Bone marrow (tissue), 2 donors: ENCODE measurements at places on chromosomes 7 and 10.

DNA sequence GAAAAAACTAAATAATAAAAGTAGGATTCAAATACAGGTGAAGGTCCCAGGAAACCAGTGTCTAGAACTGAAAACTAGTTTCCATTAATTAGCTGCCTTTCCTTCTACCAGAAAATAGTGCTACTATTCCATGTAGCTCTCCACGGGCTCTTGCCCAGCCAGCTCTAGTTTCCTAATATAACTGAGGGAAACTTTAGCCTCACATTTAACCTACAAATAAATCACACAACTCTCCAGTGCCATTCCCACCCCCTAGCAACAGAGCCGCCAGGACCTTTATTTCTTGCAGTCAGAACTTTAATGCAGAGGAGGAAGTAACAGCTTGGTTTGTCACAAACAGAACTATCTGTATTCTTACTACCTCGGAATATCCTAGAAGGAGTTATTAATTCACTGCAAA lies 10.3 kb downstream of the TOMM7 start:
- no peak for DNase-seq

- no peak for DNase-seq
Observed at GRCh38 chr10:12503311-12503710, 154.0 kb downstream of the CAMK1D start.

DNA sequence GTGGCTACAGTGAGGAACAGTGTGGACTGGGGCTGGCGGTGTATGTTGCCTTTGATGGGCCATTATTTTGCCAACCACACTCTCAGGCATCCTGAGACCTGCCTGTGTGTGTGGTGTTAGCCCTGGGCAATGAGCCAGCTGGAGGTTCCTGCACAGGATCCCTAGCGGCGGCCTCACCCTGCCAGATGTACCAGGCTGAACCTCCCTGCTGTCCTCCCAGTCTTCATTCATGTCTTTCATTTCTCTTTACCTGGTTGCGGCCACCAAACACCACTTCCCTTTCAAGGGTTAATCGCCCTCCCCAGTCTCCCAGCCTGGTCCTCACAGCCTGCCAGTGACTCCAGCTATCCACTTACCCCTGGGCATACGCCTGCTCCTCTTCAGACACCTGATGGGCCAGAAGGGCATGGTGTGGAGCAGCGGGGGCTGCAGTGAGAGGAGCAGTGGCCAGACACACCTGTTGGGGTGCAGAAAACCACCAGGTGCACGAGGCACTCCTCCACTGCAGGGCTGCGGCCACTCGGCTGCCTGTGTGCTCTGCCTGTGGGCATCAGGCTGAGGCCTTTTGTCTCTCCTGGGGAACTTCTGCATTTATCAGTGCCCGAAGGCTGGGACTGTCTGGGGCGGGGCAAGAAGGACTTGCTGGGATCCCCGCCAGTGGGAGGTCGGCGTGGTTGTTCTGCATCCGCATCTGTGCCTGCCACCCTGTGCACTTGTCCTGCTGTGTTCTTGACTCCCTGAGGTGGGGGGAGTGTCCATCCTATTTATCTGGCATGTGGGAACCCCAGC lies 111.6 kb downstream of the ARHGAP22 start:
- DNase-seq = no peak

DNA sequence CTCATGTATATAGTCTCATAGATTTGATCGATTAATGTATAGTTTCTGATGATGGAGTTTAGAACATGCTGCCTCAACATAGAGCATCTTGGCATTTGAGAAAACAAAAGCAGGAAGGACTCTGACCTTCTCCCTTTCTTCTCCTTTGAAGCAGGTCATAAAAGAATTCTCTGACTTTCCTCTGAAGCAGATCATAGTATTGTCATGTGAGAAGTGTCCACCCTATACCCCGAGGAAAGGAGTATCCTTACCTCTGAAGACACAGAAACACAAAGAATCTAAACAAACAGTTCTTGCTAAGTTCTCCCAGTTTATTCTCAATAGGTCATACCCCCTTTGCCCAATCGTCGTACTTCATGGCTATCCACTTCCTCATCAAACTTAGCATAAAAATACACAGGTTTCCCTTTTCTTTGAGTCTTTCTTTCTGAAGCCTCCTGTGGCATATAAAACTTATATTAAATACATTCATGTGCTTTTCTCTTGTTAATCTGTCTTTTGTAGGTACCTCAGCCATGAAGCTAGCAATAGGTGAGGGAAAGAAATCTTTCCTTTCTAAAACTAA lies 194.9 kb downstream of the REEP3 start:
- DNase-seq = no peak

DNA sequence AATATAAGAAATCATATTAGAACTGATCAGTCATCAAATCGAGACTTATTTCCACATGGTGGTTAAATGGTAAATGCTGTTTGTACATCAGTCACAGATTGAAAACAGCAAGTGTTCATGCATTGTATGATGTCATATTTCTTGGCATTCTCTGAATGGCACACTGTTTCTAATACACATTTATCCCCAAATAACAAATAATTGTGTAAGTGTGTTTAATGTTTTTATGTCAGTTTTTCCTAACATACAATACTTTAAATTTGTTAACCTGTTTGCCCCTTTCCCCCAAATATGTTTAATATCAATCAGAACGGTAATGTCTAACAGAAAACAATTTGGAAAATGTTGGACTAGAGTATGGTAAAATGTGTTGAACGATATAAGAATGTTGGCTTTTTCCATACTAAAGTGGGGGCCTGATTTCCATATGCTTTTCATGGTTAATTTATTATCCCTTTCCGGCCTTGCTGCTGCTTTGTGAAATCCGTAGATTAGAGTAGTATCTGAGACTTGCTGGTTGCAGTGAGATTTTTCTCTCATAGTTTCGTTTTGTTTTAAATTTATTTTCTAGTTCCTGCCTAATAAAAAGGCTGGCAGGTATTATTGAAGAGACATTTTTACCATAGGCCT lies 23.7 kb downstream of the RAB18 start:
- DNase-seq = no peak

DNA sequence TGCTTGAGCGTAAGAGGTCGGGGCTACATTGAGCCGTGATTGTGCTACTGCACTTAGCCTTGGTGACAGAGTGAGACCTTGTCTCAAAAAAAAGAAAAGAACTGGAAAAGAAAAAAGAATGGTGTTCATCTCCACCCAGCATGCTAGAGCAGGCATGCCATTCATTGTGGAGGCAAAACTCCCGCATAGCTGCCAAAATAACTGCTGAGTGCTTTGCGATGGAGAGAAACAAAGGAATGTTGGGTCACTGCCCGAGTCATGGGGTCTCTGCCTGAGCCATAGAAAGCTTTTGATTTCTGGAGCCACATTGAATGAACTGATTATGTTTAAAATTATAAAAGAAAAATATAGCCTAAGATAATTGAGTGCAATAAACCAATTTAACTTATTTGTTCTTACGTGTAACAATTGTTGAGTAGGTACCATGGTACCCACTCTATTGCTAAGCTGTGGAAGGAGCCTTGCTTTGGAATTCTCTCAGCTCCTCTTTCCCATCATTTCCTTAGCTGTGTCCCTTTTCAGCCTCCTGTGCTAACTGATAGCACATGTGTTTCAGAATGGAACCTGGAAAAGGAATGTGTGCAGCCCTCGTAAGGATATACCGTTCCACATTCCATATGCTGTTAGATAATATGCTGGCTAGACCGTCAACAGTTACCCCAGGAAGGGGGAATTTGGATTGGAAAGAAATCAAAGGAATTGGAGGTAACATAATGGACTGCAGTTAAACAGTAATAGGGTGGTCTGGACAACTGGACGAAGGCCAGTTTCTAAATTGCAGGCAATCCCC lies 99.0 kb downstream of the KIAA1217 start:
- DNase-seq = no peak

GRCh38 chr10:132663666-132664365 lies 122.1 kb downstream of the NKX6-2 start:
- DNase-seq = no peak

GRCh38 chr10:43111101-43111500 lies 27.1 kb upstream of the CSGALNACT2 start:
- DNase-seq = no peak

DNA sequence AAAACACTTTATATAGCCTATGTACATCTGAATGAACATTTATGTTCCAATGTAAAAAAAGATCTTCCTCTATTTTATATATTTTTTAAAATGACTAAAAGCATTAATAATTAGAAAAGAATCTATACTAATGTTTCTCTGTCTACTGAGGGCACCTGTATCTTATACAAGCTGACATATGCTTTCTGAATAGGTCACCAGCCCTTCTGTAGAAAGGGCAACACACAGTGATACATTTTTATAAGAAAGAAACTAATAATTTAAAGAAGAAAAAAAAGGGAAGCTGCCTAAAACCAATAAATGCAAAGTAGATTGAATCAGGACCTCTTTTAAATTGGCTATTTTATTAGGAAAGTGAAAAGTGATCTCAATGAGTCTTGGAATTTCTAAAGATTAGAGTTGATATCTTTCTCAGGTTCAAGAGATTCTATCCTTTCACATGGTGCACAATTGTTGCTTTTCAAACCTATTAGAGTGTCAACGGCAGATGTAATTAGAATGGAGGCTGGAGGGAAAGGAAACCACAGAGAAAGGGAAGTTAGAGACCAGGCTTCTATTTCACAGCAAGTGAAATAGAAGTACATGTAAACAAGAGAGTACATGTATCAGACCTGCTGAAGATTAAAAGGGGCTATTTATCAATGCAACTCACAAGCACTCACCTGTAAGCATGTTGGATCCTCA lies 6.3 kb downstream of the MTPN start:
- no peak for DNase-seq

DNA sequence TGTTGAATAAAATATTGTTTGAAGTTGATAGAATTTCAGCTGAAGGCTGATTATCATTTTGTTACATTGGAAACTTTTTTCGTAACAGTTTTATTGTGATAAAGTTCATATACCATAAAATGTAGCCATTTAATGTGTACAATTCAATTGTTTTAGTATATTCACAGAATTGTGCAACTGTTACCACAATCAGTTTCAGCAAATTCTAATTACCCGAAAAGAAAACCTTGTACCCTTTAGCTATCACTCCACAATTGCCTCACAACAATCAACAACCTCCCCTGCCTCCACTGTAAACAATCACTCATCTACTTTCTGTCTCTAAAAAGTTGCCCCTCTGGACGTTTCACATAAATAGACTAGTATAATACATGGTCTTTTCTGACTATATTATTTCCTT lies 179.7 kb upstream of the BET1 start:
- no peak for DNase-seq

DNA sequence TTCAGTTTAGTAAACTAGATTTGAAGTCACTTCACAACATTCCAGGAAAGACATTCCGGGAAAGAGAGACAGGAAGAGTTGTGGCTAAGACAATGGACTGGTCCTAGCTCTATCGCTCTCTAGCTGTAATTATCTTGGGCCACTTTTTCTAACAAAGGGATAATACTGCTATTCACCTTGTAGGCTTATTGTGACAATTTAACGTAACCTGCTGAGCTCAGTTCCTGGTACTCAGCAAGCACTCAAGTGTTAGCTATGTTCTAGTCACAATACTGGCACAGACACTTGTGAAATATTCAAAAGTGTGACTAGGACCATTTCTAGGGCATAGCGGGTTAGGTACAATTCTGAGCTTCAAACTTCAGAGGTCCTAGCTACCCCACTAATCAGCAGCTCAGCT lies 12.0 kb upstream of the NRCAM start:
- DNase-seq = no peak

- DNase-seq = no peak
Observed at GRCh38 chr10:49649936-49650723, 29.3 kb upstream of the C10orf53 start.

DNA sequence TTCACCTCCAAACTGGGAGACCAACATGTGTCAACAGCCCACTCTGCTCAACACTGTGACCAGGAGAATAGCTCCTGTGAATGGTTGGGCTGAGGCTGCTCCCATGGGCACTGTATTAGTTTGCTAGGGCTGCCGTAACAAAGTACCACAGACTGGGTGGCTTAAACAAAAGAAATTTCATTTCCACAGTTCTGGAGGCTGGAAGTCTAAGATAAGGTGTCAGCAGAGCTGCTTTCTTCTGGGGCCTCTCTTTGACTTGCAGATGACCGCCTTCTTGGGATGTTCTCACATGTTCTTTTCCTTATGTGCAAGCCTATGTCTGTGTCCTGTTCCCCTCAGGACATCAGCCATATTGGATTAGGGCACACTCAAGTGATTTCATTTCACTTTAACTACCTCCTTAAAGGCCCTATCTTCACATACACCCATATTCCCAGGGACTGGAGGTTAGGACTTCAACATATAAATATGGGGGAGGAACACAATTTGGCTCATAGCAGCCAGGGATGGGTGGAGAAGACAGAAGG lies 90.3 kb downstream of the CPED1 start:
- no peak for DNase-seq

DNA sequence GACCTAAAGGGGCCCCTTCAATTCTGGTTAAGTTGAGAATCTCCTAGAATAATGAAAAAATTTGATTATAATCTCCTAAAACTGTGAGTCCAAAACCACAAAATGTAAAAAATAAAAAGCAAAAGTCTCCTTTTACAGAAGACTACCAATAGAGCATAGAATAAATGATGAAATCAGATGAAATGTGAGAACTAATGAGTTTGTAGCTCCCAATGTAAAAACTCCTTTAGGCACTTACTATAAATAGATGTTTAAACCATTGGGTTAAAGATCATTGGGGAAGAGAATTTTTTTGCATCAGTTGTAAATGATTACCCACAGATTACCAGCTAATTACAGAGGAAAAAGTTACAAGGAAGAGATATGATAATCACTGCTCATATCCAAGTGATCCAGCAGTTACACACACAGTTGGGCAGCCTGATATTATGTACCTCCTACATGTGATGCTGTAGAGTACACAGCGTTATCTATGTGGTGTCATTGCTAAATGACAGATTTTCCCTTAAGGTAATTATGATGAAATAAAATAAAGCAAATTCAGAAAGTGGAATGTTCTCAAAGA lies 282.7 kb upstream of the SEMA3D start:
- DNase-seq = no peak

DNA sequence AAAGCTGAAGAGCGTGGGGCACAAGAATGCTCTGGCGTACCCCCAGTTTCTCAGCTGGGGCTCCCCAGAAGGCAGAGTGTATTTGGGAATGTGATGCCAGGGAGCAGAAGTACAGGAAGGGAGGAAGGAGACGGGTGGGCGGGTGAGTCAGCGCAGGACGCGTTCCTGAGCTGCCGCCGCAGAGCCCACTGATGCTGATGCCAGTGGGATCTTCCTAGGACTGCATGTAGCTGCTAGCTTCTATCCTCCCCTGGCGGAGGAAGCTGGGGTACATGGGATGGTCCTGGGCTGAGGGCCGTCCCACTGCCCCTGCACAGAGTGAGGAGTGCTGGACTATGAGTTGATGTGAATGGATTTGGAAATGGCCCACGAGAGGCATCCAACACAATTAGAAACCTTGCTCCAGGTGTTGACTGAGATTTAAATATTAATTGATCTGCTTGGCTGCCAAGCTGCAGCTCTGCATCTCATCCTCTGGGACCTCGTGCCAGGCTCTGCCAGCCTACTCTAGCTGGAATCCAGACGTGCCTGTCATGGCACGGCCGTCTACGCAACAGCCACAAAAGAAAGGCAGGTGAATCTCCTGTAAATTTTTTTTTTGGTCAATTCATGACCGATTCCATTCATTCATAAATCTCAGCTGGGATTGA lies 66.2 kb upstream of the RHEB start:
- DNase-seq = no peak
